Activated CD8-positive, alpha-beta memory T cell treated with anti-CD3 and anti-CD28 coated beads for 1 hour (primary cell): ENCODE measurements at places on chromosomes 2 and 18.

GRCh38 chr2:3430740-3431490, 51.4 kb downstream of the TRAPPC12 start:
- no peak for DNase-seq

- DNase-seq, result no peak
Observed at GRCh38 chr18:3455090-3455635, 5.2 kb downstream of the TGIF1 start.

DNA sequence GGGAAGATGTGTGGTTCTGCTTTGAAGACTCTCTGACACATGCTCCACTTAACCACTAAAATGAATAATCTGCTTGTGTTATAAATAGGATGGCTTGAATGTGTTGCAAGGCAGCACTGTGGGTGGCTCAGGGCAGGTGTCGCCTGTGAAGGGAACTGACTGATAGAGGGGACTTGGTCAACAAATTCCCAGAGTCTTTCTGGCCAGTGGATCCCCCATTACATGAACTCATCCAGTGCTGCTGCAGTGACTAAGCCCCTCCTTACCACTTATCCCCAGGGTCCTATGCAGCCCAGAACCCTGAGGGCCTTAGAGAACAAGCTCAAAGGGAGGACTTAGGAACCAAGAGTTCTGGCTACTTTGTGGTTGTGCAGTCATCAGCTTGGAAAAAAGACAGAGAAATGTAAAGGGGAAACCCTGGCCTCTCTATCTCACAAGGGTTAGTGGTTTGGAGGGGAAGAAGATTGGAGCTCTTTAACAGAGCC, 226.2 kb upstream of the TNP1 start:
- no peak for DNase-seq

- DNase-seq, result no peak
Observed at GRCh38 chr2:68906716-68907115, 35.5 kb upstream of the BMP10 start.

DNA sequence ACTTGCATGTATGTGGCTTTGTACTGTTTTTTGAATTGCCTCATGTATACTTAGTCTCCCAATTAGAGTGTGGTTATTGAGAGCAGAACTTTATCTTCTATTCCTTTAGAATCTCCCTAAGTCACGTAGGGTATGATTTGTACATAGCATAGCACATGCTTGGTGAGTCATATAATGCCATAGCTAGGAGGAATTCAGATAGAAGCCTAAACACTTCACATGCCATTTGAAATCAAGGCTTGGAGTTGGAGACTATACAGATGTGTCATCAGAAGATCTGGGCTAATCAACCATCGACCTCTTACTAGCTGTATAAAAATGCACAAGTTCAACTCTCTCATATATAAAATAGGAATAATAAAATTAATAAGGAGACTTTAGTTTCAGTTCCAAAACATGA, 222.6 kb upstream of the ST6GAL2 start:
- no peak for DNase-seq

GRCh38 chr2:23008951-23009350, 376.0 kb upstream of the KLHL29 start:
- no peak for DNase-seq

DNA sequence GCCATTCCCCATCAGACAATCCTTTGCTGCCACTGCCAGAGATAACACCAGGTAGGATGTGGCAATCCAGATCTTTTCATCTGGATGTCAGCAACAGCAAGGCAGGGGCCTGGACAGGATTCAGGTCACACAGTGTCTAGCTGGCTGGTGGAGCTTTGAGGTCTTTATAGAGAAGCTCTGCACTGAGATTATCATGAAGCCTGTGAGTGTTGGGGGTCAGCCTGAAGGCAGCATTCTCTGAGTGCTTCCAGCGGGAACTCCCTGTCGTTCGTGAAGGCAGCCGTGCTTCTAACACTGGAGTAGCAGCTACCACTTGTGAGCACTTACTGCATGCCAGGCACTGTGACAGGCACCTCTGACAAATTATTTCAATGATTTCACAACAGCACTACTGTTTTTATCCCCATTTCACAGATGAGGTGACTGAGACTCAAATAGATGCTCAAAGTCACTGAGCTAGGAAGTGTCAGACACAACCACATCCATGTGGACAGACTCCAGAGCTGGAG, 85.7 kb downstream of the SEMA4F start:
- no peak for DNase-seq

GRCh38 chr2:111930875-111931274, 32.5 kb downstream of the MERTK start:
- no peak for DNase-seq

DNA sequence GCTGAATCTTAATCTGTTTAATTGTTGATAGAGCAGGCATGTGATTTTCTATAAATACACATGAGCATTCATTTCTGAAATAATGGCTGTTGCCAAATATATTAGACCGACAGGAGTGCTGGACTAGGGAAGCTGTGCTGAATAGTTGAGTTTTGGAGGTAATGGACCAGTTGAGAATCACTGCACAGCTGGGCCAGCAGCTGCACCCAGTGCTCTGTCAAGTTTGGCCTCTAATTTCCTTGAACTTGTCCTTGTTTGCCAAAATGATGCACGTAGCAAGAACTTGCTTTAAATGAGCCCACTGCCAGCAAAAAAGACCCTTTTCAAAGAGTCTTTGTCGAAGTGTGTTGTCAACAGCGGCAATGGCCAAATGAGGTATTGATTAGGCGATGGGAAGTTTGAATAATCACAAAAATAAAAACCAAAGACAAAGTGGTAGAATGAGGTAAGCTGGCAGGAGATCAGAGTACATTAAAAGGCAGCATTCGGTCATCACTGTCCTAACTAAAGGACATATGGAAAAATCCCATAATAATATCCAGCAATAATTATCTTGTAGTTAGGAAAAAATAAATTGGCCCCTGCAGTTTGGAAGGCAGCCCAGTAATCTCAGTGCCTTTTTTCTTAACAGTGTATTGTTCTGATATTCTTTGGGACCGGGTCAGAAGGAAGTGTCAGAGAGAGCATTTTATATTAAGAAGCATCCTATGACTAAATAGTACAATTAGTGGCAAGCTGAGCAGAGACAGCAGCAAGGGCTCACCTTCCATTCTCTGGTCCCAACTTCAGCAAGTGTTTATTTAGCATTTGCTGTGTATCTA, 126.2 kb downstream of the RAPGEF4 start:
- DNase-seq, result no peak

DNA sequence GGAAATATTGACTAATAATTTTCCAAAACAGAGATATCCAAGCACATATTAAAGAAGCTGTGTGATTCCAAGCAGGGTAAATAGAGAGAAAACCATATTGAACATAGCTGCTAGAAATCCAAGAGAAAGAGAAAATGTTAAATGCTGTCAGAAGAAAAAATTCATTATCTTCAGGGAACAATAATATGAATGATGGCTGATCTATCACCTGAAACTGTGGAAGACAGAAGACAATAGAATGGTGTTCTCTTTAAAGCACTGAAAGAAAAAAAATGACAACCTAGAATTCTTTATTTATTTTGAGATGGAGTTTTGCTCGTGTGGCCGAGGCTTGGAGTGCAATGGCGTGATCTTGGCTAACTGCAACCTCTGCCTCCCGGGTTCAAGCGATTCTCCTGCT, 17.3 kb downstream of the PPP1CB start:
- no peak for DNase-seq

DNA sequence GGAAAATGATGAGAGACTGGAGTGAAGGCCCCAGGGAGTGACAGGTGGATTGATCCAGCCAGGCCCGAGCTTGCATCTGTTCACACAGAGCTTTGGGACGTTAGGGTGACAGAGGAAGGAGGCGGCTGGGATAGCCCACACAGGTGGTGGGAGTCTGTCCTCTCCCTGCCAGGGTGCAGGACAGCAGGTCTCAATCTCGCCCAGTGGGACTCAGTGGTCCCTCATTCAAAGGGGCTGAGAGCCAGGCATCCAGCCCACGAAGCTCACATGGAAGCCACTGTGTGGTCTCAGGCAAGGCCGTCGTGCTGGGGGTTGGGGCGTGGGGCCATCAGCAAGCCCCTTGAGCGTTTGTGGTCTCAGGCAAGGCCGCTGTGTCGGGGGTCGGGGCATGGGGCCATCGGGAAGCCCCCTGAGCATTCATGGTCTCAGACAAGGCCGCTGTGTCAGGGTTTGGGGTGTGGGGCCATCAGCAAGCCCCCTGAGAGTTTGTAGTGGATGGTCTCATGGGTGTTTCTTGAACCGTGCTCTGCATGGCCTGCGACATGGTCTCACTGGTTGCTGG, 8.3 kb downstream of the KCNG2 start:
- DNase-seq, result no peak

GRCh38 chr2:3125001-3125760, 252.4 kb downstream of the EIPR1 start:
- no peak for DNase-seq

- no peak for DNase-seq
Observed at GRCh38 chr18:59063300-59063906, 76.3 kb upstream of the SEC11C start.

DNA sequence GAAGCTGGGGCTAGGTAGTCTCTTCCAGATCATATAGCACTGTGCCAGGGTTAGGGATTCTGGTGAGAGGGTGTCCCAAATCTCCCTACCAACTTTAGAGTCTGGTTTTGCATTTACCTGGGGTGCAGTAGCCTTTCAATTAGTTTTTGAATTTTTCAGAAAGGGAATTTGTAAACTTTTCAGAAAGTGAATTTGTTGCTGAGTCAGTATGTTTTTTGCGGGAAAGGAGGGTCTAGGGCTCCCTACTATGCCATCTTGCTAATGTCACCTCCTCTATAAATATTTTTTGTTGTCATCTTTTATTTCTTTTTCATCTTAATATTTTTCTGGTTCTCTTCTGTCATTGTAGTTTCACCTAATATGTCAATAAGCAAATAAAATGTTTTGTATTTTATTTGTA, 95.8 kb upstream of the FAM98A start:
- DNase-seq, result no peak

GRCh38 chr2:170235860-170236679, 58.1 kb downstream of the MYO3B start:
- DNase-seq, result no peak

- DNase-seq, result no peak
Observed at GRCh38 chr2:120330946-120331822, 14.8 kb upstream of the INHBB start.

- no peak for DNase-seq
Observed at GRCh38 chr2:113316085-113316484, 37.4 kb upstream of the PAX8 start.

- DNase-seq, result no peak
Observed at GRCh38 chr2:103121106-103121505, 359.3 kb downstream of the TMEM182 start.

GRCh38 chr18:48075707-48076093, 145.2 kb upstream of the SMAD2 start:
- DNase-seq, result no peak

GRCh38 chr2:70508711-70509462, 44.7 kb downstream of the TGFA start:
- no peak for DNase-seq

DNA sequence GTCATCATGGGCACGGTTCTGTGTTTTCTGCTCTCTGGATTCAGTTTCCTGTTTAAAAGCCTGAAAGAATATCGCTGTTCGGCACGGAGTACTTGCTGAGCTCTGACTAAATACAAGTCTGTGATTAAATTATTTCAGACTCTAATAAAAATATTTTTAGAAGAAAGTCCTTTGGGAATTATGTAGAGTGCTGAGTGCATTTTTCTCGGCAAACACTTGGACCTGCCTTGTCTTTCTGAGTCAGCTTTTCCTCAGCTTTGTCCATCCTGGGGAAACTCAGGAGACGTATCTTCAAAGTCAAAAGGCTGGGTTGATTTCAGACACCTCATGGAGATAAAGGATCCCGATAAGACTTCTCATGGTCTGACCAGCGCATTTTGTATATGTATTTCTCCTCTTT, 45.9 kb downstream of the IL1R2 start:
- no peak for DNase-seq

GRCh38 chr18:8699948-8700347, 5.4 kb upstream of the MTCL1 start:
- no peak for DNase-seq

- DNase-seq, result no peak
Observed at GRCh38 chr18:24534737-24535136, 74.3 kb downstream of the HRH4 start.

DNA sequence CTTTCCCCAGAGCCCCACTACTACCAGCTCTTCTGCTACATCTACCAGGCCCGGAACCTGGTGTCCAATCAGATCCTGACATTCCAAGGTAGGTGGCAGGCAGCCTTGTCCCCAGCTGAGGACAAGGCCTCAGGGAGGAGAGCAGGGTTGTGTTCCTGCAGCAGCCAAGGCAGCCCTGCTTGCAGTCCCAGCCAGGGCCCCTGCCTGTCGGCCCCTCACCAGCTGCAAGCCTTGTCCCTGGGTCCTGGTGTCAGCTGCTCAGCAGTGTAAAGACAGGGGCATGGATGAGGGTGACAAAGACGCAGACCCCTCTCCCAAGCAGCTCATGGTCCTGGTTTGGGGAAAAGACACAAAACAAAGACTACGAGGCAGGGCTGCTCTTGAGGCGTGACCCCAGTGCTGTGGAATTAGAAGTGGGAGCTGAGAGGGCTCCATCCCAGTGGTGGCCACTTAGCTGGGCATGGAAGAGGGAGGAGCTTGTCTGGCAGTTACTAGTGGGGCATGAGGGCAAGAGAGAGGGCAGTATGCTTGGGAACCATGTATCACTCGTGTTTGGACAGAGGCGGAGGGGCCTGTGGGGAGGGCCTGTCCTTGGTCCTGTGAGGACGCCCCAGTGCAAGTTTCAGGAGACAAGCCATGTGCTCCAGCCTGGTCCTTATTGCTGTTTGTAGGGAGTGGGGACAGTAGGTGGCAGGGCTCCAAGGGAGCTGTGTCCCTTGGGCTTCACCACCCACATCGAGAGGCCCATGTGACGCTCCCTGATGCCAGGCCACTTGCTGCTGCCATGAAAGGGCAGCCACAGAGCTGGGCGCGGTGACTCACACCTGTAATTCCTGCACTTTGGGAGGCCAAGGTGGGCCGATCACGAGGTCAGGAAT, 47.5 kb downstream of the LMAN2L start:
- no peak for DNase-seq

GRCh38 chr2:40435426-40436092, 16.3 kb downstream of the SLC8A1 start:
- DNase-seq, result no peak

GRCh38 chr2:24618144-24618543, 127.1 kb downstream of the NCOA1 start:
- no peak for DNase-seq

- no peak for DNase-seq
Observed at GRCh38 chr2:605674-606608, 71.3 kb downstream of the TMEM18 start.

GRCh38 chr2:108594982-108595464, 60.8 kb downstream of the LIMS1 start:
- no peak for DNase-seq
